ENCODE measurements at places on chromosomes 16 and 17.

GRCh38 chr17:58060596-58061191, 22.5 kb upstream of the DYNLL2 start:
- no peak for DNase-seq

DNA sequence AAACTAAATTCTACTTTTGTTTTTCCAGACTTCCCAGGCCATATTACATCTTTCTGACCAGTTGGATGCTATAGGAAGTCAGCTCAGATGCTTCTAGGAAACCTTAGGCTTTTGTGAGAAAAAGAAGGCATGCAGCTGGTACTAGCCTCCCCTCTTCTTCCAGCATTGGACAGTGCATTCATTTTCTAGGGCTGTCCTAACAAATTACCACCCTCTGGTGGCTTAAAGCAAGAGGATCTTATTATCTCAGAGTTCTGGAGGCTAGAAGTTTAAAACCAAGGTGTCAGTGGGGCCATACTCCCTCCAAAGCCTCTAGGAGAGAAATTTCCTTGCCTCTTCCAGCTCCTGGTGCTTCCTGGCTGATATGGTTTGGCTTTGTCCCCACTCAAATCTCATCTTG, 467.8 kb downstream of the SLC39A11 start:
- no peak for DNase-seq

DNA sequence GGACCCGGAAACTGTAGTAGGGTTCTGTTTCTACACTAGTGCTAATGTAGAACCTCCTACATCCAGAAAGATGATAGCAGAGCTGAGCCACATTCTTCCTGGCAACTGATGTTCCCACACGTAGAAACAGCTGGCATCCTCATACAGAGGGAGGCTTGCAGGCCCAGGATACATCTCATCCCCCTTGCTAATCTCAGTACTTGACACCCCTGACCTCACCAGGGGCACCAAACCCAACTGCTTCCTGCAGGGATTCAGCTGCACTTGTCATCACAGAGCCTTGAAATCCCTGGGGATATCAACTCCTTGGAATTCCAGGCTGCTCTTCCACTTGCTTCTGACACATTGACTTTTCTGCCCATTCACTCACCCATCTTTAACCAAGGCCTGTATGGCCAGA, 75.2 kb upstream of the HSBP1 start:
- no peak for DNase-seq

DNA sequence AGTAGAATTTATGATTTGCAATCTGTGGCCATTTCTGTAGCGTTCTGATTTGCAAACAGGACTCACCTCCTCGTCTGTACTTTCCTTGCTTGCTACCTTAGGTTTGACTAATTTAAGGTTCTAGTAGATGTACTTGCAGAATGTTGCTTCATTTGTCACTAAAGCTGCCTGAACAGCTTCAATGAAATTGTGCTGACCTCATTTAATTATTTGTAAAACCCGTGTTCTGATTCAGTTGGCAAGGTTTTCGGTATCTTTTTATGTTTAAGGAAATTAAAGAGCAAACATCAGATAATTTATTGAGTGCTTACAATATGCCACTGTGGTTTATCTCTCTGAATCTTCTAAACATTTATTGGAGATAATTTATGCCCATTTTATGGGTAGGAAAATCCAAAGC, 284.9 kb upstream of the EEF2KMT start:
- DNase-seq: no peak

- no peak for DNase-seq
These were observed 105.3 kb upstream of the C16orf82 start for GRCh38 chr16:26961459-26961858.

DNA sequence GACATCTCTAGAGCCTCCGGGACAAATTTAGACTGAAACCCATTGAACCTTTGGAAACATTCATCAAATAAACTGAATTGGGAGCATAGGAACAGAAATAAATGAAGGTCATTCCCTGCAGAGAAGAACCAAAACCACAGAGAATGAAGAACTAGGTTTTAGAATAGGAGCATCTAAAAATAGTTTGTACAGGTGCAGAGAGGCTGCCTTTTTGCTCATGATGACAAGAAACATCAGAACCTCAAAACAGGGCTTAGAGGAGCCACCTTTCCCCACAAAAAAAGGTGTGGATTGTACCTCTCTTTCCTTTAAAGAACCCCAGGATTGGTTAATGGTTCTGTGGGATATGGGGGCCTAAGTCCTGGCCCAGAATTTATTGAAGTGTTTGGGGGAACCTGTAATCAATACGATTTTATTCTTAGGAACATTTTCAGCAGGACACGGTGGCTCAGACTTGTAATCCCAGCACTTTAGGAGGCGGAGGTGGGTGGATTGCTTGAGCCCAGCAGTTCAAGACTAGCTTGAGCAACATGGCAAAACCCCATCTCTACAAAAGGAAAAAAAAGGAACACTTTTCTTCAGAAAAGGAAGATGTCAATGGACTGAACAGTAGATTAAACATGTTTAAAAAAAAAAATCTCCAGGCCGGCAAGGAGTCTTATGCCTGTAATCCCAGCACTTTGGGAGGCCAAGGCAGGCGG, 37.7 kb upstream of the SLC47A1 start:
- DNase-seq: no peak

GRCh38 chr16:86406056-86406455, 104.3 kb upstream of the FOXF1 start:
- DNase-seq: no peak

GRCh38 chr17:44850025-44850424, 2.3 kb downstream of the HIGD1B start:
- DNase-seq: no peak

DNA sequence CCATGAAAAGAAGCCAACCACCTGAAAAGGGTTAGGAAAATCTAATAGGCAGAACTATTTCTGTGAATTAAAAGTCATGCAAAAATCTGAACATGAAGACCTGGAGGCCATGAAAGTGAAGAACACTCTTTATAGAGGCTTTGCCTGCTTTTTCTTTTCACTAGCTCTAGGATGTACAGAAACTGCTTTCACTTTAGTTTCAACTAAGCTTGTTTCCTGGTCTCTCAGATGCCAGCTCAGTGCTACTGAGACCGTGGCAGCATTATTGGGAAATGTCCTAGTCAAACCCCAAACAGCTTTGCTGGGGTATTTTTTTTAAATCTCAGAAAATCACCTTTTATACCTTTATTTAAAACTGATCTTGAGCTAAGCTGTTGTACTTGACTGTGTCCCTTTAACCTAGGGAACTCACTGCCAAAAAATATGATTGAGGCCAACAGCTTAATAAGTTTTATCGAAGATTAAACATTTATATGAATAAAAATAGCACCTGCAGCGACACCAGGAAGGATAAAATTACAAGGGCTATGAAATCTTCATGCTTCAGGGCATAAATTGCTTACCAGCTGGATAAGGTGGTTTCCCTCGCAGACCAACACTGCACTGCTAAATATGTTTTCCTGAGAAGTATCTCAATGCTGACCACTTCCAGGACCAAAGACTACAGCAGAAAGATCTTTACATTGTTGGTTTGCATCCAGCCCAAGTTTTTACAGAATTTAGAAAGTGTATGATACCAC, 621.8 kb upstream of the ZFHX3 start:
- no peak for DNase-seq

GRCh38 chr17:69962436-69962995, 112.5 kb upstream of the KCNJ16 start:
- no peak for DNase-seq

- no peak for DNase-seq
These were observed 18.8 kb downstream of the STX4 start for GRCh38 chr16:31052114-31052513.

- no peak for DNase-seq
These were observed 196.1 kb downstream of the NTN1 start for GRCh38 chr17:9217151-9218056.

DNA sequence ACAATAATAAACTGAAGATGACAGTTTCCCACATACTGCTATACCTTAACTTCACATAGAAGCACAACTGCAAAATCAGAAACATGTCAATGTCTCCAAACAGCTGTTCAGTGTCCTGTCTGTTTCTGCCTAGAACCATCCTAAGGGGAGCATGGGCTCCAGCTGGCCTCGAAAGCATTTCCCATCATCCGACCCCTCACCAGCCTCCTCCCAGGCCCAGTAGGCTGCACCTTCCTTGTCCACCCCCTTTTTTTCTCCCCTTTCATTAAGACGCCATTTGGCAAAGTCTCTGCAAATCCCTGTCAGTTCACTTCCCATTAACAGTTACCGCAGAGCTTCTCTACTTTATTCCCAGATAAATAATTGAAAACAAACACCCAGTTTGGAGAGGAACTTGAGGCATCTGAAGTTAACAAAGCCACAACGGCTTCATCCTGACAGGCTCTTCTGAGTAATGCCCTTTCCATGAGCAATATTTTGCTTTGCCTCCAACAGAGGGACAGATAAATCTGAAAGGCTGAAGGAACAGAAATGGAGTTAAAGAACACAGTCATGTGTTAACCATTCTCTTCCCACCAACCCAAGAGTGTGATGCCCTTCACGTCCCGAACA, 65.3 kb downstream of the SLC39A11 start:
- no peak for DNase-seq

GRCh38 chr16:57192146-57192545, 6.0 kb downstream of the RSPRY1 start:
- no peak for DNase-seq

- no peak for DNase-seq
These were observed 534 bp downstream of the GPATCH8 start for GRCh38 chr17:44502598-44503146.

GRCh38 chr16:50251375-50252081, 14.8 kb upstream of the ADCY7 start:
- no peak for DNase-seq

GRCh38 chr17:31857920-31858641, 963 bp downstream of the COPRS start:
- no peak for DNase-seq

DNA sequence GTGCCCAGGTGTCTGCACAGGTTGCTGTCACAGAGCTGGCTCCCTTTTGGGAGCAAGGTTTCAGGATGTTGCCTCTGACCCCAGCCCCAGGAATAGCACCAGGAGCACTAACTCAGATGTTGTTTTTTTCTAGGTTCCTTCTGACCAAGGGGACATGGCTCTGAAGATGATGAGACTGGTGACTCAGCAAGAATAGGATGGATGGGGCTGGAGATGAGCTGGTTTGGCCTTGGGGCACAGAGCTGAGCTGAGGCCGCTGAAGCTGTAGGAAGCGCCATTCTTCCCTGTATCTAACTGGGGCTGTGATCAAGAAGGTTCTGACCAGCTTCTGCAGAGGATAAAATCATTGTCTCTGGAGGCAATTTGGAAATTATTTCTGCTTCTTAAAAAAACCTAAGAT, 28.1 kb downstream of the SCPEP1 start:
- DNase-seq: no peak

DNA sequence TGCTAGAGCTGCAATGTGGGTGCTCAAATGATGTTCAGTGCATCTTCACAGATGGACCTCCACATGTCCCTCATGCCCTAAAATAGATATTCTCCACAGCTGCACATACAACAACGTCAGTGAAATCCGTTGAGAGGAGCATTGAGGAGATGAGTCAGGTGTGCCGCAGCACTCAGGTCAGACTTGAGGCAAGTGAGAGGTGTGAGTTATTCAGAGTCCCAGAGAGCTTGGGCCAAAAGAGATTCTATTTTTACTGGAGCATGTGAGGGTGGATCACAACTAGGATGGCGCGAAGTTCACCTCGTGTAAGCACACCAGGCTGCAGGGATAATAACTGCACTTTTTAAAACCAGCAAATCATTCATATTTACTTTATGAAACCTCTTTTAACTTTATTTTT, 645.3 kb downstream of the MAF start:
- no peak for DNase-seq

GRCh38 chr17:34173241-34173640, 81.8 kb upstream of the CCL2 start:
- no peak for DNase-seq

DNA sequence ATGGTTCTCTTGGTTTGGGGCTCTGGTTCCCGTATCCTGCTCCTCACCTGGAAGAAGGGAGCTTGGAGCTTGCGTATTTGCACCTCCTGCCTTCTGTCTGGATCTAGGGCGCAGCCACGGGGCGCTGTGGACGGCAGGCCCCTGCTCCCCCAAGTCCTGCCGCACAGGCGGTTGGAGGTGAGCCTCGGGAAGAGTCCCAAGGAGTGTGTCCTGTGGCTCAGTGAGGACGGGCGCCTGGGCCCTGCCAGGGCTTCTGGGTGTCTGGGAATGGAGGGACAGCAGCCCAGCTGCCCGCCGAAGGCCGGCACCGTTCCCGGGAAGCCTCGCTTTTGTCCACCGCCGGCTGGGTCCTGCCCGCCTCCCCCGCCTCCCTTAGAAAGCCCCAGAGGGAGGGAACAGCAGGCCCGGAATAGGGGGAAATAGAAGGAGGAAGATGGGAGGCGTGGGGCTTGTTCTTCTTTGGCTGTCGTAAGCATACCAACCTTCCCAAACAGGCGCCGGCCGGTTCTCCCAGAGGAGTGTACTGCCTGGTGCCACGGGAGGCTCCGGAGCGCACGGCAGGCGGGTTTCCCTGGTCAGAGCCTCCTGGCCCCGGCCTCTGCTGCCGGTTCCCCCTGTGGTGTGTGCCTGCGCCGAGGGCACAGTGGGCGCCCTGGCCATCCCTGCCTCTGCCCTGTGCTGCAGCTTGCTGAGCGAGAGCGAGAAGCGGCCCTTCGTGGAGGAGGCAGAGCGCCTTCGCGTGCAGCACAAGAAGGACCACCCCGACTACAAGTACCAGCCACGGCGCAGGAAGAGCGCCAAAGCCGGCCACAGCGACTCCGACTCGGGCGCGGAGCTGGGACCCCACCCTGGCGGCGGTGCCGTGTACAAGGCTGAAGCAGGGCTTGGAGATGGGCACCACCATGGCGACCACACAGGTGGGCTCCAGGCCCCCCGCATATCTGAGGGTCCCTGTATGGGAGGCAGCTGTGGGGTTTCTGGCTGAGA, 1.8 kb downstream of the SOX8 start:
- no peak for DNase-seq

DNA sequence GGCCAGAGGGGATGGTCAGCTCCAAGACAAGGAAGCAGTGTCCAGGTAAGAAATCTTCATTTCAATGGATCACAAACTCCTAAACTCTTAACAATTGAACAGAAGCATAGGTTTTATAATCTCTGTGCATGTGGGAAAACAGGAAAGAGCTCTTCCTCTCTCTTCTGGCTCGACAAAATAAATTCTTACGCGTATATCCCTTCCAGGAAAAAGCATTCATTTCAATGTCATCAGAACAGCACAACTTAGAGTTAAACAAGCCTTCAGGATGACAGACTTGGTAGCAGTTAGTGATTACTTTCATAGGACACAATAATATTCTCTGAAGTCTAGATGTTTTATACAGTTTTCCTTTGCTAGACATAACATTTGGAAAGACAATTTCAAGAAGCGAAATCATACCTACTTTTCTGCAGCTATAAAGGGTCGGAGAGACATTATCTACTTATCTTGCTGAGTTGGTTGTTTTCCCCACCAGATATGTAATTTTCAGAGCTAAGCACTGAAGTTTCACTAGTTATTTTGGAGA, 19.3 kb upstream of the SLC35G3 start:
- DNase-seq: no peak

- no peak for DNase-seq
These were observed 14.0 kb downstream of the EEF2K start for GRCh38 chr16:22220069-22220440.

GRCh38 chr16:82062645-82063058, 27.6 kb downstream of the HSD17B2 start:
- DNase-seq: no peak

Measured in stimulated activated CD4-positive, alpha-beta T cell treated with anti-CD3 and anti-CD28 coated beads, Interleukin-1b, Interleukin-23, amount 100 ng/mL, for 1 hour (primary cell).